ENCODE measurements at places on chromosomes 16 and 17.

DNA sequence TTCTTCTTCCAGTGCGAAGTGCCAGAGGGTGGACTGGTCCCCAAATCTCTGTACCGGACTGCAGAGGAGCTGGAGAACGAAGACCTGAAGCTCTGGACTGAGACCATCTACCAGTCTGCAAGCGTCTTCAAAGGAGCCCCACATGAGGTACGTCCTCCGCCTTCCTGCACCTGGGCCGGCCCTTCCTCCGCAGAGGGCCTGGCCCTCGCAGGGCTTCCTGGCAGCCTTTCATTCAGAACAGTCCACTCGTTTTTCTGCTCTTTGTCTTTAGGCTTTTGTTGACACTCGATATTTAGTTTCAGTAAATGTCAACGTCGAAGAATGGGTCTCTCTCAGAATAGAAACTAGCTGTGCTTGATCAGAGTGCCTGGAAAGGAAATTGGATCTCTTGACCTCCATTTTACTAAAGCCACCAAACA lies 68.6 kb downstream of the SEC14L1 start:
- no peak for DNase-seq

DNA sequence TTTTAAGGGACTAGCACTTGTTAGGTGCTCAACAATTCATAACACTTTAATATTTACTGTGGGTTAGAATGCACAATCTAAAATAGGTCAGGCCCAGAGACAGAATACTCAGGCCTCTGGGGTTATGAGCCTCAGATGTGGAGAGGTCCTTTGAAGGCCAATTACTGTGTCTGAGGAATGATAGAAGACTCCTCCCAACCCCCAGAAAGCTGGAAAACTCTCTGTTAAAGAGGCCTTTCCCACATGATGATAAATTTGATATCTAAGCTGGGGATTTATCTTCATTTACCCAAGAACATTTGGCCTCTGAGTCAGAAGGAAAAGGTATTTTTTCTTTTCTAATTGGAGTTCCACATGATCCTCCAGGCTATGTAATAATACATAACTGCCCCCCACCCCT lies 41.1 kb upstream of the MMD start:
- DNase-seq = no peak

DNA sequence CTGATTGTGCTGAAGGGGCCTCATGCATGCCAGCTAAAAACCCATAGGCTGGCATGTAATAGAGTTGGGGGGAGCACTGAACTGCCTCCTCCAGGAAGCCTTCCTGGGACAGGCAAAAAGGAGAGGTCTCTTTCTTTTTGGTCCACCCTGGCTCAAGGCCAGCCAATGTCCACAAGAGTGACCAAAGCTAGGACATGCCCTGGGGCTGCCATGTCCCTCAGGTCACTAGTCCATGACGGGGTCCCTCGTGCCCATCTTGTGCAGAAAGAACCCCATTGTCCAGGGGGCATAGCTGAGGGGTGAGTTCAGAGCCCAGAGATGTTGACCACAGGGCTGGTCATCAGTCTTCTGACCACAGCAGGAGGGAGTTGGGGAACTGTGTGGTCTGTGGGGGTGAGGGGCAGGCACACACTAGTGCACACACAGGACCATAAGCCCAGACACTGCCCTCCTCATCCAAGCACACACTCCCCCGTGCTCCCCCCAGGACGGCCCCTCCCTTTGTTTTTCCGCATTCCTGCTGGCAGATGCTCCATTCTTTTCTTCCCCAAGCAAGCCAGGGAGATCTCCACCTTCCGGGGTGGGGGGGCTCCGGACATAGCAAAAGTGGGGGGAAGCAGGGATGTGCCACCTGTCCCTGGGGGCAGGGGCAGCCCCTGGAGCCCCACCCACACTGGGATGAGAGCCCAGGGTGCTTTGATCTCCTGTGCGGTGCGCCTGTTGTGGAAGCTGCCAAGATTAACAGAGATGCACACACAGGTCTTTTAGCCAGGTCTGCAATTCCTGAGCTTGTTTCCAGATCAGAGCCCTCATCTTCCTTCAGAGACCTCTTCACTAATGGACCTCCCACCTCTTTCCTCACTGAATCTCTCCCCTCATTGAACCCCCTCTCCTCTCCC lies 25.2 kb upstream of the PHB1 start:
- DNase-seq = no peak

- DNase-seq = no peak
Measured at GRCh38 chr16:27929818-27930217, 133.7 kb downstream of the GSG1L start.

GRCh38 chr16:77273-77806 lies 685 bp upstream of the MPG start:
- peak; percentile 24 for DNase-seq

DNA sequence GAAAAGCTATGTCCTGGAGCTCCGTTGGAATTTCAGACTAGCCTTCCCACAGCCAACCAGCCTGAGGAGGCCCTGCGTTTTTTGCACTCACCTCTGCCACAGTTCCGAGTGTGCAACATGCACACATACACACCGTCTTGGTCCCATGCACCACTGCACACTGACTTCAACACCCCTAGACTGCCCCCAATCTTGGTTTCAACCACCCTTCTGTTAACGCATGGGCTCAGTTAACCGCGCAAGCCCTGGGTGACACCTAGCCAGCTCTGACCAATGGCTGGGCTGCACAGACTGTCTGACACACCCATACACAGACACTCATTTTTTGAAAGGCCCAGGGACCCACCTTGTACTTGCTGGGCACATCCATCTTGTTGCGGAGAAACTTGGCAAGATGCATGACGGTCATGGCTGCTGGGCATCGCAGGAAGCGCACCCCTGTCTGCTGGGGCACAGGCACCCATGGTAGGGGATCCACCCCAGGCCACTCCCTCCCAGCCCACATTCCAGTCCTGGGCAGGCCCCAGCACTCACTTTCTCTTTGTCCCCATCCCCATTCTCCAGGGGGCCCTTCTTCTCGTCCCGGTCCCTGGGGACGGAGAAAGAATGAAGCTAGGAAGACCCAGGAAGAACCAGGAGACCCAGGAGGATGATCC lies 8.0 kb downstream of the CISD3 start:
- DNase-seq = no peak

GRCh38 chr16:81639931-81640680 lies 139.0 kb upstream of the PLCG2 start:
- DNase-seq = no peak

DNA sequence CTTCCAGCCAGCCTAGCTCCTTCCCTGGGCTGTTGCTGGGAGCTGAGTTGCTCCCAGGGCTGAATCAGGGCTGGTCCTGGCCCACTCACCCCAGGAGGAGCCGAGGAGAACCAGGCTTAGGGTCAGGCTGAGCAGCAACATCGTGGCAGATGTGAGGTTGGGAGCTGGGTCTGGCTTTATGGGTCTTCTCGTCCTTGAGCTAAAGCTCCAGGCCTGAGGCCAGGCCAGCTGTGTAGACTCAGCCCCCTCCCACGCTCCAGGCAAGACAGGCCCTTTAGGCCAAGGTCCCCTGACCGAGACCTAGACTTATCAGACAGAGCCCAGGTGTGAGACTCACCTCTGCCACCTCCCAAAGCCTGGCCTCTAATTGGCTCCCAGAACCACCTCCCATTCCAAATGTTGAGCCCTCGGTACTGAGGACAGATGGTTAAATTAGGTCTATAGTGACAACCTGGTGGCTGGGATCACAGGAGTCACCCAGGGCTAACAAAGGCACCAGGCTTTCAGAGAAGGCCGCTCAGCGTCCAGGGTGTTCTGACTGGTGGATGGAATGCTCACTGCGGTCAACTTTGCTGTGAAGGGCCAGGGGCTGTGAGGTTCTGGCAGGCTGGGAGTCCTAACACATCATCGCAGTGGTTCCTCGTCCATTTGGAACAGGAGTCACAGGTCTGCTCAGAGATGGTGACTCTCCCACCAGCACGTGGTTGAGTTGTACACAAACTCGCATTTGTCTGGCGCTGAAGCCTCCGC lies at the start of gene CTRL:
CTRL (minus strand) TSS at position 151 of the 750 bp plus-strand sequence; CDS start at position 141, 10 bp downstream.
- DNase-seq = no peak

- DNase-seq = no peak
Measured at GRCh38 chr16:75342308-75342811, 90.9 kb upstream of the BCAR1 start.

GRCh38 chr16:87570938-87571867 lies 31.1 kb upstream of the JPH3 start:
- no peak for DNase-seq

GRCh38 chr17:47665655-47666054 lies 15.9 kb downstream of the KPNB1 start:
- DNase-seq = no peak

DNA sequence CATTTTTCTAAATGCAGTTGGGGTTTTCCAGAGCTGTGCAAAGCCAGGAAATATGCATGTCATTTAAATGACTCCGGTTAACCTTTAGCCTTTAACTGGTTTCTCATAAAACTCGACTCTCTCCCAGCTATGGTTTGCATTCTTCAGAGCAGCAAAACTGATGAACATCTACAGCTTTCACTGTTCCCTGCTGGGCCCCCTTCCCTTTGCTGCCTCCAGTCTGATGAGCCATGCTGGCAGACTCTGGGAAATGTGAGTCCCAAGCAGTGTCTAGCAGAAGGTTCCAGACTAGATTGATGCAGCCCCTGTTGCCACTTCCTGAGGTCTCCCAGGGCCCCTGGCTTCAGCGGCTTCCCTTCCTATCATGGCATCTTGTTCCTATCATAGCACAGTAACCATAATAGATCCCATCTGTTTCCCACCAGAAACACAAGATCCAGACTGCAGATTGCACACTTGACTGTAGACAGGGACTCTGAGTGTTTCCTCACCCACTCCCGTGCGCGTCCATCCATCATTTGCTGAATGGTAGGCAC lies 135.4 kb downstream of the CLEC16A start:
- DNase-seq = no peak

DNA sequence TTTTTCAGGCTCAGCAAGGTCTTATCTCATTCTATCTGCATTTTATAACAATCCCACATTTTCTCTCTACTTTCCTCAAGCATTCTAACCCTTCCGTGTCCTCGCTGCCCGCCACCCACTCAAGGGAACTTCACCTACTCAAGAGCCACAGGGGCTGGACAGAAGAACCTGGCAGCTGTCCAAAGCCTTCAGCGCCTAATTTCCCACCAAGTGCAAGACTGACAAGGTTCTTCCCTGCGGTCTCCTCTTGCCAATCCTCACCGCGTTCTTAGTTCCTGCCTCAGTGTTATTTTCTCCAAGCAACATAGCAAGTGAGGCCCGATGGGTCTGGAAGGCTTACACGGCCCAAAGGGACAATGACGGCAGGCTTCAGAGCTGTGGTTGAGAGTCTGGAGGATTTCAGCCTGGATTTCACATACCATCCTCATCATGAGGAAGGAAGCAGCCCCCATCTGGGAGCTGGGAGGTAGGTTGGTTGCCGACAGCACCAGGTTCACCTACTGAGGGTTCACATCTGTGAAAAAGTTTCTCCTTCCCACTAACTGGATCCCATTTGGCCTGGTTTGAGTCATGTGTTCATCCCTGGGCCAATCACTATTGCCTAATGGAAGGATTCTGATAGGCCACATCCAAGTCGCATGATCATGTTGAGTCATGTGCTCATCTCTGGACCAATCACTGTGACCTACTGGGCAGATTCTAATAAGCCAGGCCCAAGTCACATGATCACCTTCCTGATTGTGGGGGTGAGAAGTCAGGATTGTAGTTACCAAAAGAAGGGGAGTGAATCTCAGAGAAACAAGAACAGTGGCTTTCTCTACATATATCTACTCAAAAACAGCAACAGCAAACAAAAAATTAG lies 108.2 kb downstream of the N4BP1 start:
- no peak for DNase-seq

GRCh38 chr17:44581868-44582267 lies 24.6 kb downstream of the FZD2 start:
- DNase-seq = no peak

GRCh38 chr17:80981062-80981902 lies 10.4 kb upstream of the CHMP6 start:
- no peak for DNase-seq

- DNase-seq = no peak
Measured at GRCh38 chr16:54577651-54578128, 291.1 kb upstream of the IRX3 start.

DNA sequence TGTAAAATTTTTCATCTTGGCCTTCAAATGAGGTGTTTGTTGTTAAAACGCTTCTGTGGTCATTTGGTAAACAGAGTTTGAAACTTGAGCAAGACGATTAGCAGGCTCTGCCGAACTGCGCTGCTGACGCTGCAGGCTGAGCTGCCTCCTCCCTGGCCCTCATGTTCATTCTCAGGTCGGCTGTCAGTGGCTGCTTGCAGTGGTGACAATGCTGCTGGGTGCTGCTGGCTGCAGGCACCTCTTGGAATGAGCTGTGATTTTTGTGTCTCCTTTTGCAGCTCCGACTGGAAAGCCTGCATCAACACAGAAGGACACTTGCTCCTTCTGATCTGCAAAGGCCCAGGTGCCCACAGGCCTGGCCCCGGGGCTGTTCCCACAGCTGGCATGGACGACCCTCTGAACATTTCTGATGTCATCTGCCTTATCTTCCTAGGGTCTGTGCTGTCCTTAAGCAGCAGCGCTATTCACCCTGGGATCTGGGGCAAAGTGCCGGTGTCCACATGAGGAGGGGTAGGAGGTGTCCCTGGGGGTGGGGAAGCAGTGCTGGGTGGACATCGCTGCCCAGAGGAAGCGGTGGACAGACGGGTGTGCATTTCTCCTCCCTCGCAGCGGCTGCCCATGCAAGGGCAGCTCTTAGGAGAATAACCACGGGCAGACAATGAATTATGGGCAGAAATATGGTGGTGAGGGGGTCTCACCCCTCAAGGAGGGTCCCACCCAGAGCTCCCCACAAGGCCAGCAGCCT lies 23.1 kb upstream of the OSGIN1 start:
- no peak for DNase-seq

DNA sequence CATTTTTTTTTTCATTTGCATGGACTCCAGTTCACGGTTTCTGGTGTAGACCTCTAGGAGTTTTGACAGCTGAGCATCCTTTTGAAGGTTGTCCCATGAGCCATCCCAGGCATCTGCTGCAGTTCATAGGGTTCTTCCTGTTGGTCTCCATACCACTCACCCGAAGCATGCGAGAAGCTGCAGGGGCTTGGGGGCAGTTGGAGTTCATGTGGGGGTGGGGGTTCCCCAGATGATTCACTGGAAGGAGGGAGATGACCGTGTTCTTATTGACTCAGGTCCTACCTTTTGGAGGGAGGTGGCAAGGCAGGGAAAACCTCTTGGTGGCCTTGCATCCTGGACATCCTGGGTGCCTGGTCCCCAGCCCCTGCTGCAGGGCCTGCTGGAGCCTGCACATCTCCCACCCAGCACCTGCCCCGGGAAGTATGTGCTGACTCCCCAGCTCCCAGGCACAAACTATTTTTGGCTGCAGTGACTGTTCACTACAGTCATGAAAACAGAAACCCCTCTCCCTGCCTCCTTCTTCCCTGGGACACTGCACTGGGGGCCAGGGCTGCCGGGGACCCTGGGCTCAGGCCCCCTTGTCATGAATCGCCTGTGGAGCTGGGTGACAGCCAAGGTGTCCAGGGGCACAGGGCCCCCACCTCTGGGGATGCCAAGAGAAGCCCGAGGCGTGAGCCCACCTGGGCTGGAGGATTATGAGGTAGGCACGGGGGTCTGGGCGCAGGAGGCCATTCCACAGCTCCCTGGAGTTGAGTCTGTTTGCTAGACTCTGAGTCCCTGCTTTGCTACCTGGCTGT lies 64.9 kb upstream of the LGALS9 start:
- DNase-seq = no peak

GRCh38 chr17:60495260-60495659 lies 30.8 kb downstream of the APPBP2 start:
- DNase-seq = no peak

GRCh38 chr16:19883296-19883965 lies 1.2 kb downstream of the GPRC5B start:
- no peak for DNase-seq

GRCh38 chr16:71878911-71879310 lies 5.1 kb downstream of the ZNF821 start:
- DNase-seq = no peak
